ENCODE measurements at places on chromosomes 1 and 21. TPM values are rescaled to one million over a fixed set of nuclear protein-coding genes. Genes with fewer than 3 reads are reported as not detected.

DNA sequence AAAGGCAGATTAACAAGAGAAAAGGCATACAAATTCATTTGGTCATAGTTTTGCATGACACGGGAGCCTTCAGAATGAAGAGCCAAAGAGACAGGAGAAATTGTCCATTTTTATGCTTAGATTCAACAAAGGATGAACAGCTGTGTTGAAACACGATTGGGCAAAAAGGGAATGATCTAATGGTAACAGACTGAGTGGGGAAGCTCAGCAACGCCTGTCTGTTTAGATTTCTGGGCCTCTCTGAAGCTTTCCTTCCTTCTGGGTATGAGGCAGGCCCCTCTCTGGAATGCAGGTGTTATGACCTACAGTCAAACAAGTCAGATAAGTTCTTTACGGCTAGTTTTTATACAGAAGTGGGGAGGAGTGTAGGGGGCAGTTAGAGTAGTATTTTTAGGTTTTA, 154.6 kb downstream of the RGS7 start:
- no peak for DNase-seq

DNA sequence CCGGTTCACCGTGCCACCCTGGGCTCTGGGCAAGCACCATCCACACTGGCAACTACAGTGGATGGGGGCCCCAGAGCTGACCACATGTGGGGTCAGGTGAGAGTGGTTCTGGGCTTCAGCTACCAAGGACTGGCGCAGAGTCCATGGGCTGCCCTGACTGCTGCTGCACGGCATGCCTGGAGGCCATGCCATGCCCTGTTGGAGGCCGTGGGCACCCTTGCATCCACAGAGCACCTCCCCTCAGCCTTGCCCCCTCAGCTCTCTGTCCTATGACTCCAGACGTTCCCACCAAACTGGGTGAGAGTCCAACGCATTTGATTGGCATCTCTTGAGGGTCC, 15.5 kb downstream of the MORN1 start:
- no peak for DNase-seq

DNA sequence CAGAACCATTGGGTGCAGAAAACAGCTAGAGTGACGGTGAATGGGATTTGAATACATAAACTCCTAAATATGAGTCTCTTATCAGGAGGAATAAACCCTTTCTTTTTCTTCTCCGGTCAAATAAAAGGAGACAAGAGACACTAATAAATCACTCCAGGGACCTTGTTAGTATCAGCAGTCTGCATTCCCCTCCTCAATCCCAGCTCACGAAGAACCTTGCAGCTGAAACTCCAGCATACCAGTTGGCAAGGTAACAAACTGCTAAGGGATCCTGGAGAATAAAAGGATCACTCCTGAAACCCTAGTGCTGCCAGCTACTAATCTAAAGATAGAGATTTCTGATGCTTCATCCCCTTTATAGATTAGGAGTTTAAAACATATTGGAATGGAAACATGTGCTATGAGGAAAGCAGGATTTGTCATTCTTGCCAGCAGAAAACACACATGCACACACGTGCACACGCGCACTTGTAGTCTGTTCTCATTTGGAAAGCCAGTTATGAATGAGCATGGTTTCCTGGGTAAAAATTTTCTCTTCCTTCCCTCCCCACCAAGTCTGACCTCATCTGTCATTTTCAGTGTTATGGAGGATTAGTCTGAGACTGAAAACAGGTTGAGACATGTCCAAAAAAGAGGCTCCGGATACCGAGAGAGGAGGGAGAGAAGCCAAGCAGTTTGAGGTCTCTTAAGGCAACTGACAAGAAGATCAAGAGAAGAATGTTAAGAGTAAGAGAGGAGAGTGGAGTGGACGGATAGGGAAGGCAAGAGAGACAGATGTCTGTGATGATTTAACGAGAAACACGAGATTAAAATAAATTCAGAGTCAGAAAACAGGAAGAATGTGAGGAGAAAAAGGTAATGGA, 10.9 kb downstream of the IER5 start:
- no peak for DNase-seq

The HES2 gene
- not detected for total RNA-seq

The KRTAP11-1 gene
- total RNA-seq: not detected

The IQGAP3 gene
- total RNA-seq: 0.44 TPM

- DNase-seq: peak; percentile 27
Observed at GRCh38 chr1:159889821-159890252, 10.1 kb downstream of the CFAP45 start.

The MYOG gene
- not detected for total RNA-seq

The ATG4C gene
- total RNA-seq: 3.9 TPM

The CHRNB2 gene
- total RNA-seq: not detected

The IL12RB2 gene
- total RNA-seq: 1.8 TPM

The JAM2 gene
- total RNA-seq: 20.4 TPM

DNA sequence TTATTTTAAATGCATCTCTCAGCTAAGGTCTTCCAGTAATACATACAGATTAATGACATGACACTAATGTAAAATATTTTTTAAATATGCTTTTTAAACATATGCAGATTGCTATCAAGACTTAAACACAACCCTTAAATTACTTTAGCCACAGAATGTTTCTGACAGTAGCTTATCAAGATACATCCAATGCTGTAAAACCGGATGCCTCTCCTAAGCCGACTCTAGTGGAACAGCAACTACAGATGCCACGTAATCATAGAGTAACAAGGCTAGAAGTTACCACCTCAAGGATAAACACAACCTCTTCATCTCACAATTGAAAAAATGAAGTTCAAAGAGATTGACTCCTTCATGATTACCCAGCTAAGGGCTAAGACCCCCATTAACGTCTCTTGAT, 68.4 kb downstream of the ZZZ3 start:
- DNase-seq: no peak

- DNase-seq: no peak
Observed at GRCh38 chr21:27817902-27818623, 851.2 kb upstream of the ADAMTS5 start.

GRCh38 chr21:40685141-40685540, 161.8 kb downstream of the DSCAM start:
- DNase-seq: no peak

The IL22RA1 gene
- not detected for total RNA-seq

The POU3F1 gene
- total RNA-seq: 11.6 TPM

All from tibial nerve (tissue), 4 donors.